Natural killer cell treated with Interleukin-12 subunit alpha and Interleukin-12 subunit beta and Interleukin-15 and Interleukin-18, amount 100 ng/mL, for 72 hours (primary cell): ENCODE measurements at places on chromosomes 11 and 22. TPM values are rescaled to one million over a fixed set of nuclear protein-coding genes. Genes with fewer than 3 reads are reported as not detected.

The CSRP3 gene
- total RNA-seq: not detected

The FAM89B gene
- 71.5 TPM for total RNA-seq

The MAPK8IP1 gene
- 3.4 TPM for total RNA-seq

The SLC5A1 gene
- not detected for total RNA-seq

The SAA4 gene
- total RNA-seq: not detected

The GLB1L3 gene
- total RNA-seq: 1.9 TPM

The TSGA10IP gene
- not detected for total RNA-seq

The OR5P2 gene
- total RNA-seq: not detected

The GAL gene
- total RNA-seq: 1.1 TPM

The SLC22A6 gene
- total RNA-seq: not detected

The OR8G5 gene
- not detected for total RNA-seq

The NXPE2 gene
- not detected for total RNA-seq

The HORMAD2 gene
- total RNA-seq: not detected
